Foreskin keratinocyte (primary cell): ENCODE measurements at places on chromosomes 7 and 10.

DNA sequence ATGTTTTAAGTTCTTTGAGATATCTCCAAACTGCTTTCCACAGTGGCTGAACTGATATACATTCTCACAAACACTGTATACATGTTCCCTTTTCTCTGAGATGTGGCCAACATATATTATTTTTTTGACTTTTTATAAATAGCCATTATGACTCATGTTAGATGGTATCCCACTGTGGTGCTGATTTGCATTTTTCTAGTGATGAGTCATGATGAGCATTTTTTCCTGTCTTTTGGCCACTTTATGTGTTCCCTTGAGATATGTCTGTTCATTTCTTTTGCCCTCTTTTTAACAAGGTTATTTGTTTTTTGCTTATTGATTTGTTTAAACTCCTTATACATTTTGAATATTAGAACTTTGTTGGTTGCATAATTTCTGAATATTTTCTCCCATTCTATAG, 1055.1 kb downstream of the NXPH1 start:
- DNase-seq = peak; percentile 73

GRCh38 chr7:5572439-5572838, 148.8 kb upstream of the TNRC18 start:
- DNase-seq = no peak

- DNase-seq = no peak
These were observed 47.2 kb downstream of the NEURL1 start for GRCh38 chr10:103540722-103541121.

DNA sequence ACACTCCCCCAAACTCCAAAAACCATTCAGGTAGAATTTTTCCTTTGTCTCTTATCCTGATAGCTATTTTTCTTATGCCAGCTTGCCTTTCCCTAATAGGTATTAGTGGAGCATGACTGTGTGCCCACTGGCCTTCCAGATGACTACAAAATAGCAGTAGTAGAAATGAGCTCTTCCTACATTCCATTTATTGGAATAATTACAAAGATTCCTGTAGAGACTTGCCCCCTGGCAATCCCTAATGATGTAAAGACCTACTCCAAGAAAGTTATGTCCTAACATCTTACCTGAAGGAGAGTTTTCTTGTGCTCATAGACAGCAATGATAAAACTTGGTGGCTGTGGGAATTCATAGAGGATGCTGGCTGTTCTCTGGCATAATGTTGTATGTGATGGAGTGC, 501.8 kb downstream of the GATA3 start:
- peak; percentile 72 for DNase-seq

GRCh38 chr10:4003348-4003973, 218.5 kb upstream of the KLF6 start:
- DNase-seq = no peak

DNA sequence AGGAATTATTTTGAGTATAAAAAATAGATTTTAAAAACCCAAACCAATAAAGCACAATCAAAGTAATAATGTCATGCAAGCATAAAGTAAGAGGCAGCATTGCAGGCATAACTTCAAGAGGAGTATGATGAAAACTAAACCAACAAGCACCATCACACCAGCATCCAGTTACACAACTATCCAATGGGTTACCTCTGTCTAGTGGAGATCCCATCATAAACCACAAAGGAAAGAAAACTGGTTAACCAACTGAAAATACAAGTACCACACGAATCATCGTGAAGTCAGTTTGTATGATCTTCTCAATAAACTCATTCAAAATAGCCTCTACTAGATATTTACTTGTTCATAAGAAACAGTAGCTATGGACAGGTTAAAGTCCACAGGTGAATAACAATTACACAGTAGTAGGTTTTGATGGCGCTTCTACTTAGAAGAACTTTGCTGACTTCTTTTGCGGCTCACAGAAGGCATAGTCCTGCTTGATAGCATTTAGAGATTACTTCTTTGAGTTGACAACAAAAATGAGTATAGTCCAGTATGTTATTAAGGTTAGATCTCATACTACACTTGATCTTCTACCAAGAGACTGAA, 116.6 kb downstream of the MICU1 start:
- DNase-seq = no peak

GRCh38 chr7:152476551-152476950, 40.7 kb upstream of the KMT2C start:
- no peak for DNase-seq

- no peak for DNase-seq
These were observed 998 bp downstream of the CYP3A43 start for GRCh38 chr7:99828811-99829210.

- DNase-seq = no peak
These were observed 106.0 kb downstream of the GALNT17 start for GRCh38 chr7:71237945-71238344.

DNA sequence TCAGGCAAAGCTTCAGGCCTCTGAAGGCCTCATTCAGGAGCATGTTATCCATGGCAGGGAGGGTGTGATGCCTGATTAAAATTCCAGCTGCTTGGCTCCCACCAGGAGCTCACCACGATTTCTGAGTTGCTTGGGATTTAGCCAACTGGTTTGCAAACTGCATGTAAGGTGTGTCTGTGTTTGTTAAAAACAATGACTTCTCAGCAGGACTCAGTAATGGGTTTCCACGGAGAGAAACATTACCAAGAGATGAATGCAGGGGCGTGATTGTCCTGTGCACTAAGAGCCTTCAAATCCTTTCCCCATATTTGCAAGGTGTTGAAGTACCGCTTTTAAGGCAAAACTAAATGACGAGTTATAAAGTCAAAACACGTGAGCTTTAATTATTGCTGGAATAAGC, 88.8 kb upstream of the BTBD16 start:
- no peak for DNase-seq

GRCh38 chr7:26508481-26508880, 216.8 kb downstream of the SNX10 start:
- peak; percentile 1 for DNase-seq
